Left lung (tissue), 14 donors: ENCODE measurements at places on chromosomes 3 and 15. TPM values are rescaled to one million over a fixed set of nuclear protein-coding genes. Genes with fewer than 3 reads are reported as not detected.

The CDCP1 gene
- total RNA-seq: 31.4 TPM

GRCh38 chr15:38847666-38848065 lies 283.1 kb upstream of the RASGRP1 start:
- H3K4me1 ChIP-seq: no peaks in the 10 kb centered on the region
- H3K4me3 ChIP-seq: no peak overlapping the region
- no peak overlapping the region for H3K27ac ChIP-seq
- DNase-seq: no peak
- H3K27me3 ChIP-seq: no peaks in the 10 kb centered on the region

DNA sequence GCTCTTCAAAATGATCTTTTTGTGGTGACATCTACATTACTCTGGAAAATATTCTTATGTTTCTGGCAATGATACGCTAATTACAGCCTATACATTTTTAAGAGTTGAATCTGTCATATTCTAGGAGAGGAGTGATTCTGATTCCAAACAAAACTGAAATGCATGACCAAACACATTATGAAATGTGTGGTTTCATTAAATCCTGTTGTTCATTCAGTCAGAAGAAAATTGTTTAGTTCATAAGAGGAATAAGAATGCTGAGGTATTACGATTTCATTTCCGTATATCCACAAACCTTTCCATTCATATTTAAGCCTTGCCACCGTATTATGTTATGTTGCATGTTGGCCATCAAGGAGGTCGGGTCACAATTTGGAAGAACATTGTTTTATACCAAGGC lies 345.1 kb downstream of the FEZF2 start:
- H3K4me1 ChIP-seq: no peaks in the 10 kb centered on the region
- H3K4me3 ChIP-seq: no peak overlapping the region
- DNase-seq: no peak
- H3K36me3 ChIP-seq: no peaks in the 10 kb centered on the region
- no peaks in the 10 kb centered on the region for H3K27me3 ChIP-seq

DNA sequence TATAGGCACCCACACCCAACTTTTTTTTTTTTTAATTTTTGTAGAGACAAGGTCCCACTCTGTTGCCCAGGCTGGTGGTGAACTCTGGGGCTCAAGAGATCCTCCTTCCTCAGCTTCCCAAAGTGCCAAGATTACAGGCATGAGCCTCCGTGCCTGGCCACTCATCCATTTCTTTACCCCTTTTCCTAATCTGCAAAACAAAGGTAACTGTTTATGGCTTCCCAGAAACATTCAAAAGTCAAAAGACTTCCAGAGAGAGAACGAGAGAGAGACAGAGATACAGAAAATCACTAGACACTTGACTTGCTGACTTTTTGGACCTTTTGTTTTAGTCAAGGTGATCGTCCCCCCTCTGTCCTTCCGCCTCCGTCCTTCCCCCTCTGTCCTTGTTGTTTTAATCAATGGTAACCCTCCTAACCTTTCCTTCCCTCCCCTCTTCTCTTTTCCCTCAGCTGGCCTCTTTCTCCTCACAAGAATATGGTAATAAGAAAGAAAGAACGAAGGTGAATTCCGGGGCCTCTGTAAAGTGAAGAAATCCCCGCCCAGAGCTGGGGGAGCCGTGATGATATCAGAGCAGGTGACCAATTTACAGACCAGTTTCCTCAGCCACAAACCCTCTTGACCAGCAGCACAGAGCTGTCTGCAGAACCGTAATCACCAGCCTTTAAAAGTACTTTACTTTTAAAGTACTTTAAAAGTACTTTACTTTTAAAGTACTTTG lies 21.9 kb downstream of the KLHL6 start:
- no peaks in the 10 kb centered on the region for H3K36me3 ChIP-seq
- no peak overlapping the region for H3K4me3 ChIP-seq
- no peaks in the 10 kb centered on the region for H3K4me1 ChIP-seq
- H3K27ac ChIP-seq: no peak overlapping the region
- DNase-seq: peak; percentile 72

DNA sequence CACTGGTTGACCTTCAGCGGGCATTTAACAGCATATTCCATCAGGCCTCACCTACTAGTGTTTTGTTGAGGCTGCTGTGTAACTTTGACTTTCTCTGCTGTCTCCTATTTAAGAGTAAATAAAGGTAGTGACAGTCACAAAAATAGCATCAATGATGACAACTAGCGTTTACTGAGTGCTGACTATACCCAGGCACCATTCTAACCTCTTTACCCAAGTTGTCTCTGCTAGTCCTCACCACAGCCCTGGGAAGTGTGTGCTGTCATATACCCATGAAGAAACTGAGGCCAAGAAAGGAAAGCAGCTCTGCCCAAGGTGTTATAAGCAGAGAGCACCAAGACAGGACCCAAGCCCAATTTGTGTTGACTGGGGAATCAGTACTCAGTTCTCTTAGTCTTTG lies 286.4 kb upstream of the CTDSPL start:
- H3K4me1 ChIP-seq: peaks cover 2% of the 10 kb centered on the region
- no peaks in the 10 kb centered on the region for H3K36me3 ChIP-seq
- no peaks in the 10 kb centered on the region for H3K27me3 ChIP-seq
- H3K4me3 ChIP-seq: no peak overlapping the region
- no peak overlapping the region for H3K27ac ChIP-seq
